Left cardiac atrium (tissue), 4 donors: ENCODE measurements at places on chromosomes 4 and X.
A peak's percentile ranks its signal among the peaks of the same experiment; 100 is the strongest.

DNA sequence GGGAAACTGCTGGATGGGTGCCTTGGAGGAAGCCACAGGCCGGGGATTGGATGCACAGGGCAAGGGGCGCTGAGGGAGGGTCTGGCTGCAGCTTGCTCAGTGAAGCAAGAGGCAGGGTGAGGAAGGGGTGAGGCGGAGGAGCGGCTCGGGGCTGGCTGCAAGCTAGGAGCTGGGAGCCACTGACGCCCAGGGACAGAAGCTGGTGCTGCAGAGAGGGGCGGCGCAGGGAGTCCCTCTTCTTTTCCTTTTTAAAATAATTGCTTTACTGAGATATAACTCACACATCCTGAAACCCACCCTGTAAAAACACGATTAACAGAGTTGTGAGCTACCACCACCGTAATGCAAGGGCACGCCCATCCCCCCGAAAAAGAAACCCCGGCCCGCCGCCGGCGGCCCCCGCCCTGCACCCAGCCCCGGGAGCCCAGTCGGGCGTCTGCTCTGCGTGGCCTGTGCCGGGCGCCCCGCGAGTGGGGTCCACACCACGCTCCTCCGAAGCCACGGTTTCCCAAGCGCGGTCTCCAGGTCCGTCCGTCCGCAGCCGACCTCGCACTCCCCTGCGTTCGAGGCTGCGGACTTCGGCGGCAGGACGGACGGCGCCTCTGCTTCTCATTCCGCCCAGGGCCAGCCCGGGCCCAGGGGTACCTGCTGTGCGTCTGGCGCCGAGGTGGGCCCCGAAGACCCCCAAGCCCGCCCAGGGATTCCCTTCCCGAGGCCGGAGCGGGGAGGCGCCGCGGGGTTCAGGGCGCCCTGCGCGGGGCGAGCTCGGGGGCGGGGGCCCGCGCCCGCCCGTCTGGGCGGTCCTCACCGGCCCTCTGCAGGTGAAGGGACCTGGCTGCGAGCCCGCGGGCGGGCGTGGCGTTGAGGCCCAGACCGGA is 866 bp upstream of the UVSSA start:
- DNase-seq, result peak; percentile 60

DNA sequence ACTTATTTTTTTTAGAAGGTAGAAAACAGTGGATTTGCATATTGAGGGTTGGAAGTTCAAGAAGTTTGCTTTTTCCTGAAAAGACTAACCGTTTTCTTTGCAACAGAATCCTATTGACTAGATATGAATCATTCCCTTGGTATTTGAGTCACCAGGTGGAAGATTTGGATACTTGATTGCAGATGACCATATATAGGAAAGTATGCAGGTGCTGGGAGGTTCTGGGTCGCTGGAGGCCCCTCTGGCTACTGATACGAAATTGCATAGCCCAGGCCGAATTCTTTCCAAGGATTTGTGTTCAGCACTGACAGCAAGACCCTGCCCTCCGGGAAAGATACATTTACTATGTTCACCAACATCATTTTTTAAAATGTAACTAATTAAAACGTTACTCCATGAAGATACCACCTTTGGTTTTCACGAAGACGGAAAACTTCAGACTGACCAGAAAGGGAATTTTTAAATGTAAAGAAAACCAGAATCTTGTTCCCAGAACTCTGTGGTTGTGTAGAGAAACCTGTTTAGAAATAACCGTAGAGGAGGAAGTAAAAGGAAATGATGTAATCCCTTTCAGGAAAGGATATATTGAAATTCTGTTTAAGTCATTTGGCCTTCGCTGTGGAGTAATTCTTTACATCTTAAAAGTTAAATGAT is 946 bp downstream of the ANXA3 start:
- DNase-seq, result no peak

- no peak for DNase-seq
Observed at GRCh38 chr4:62470421-62470983, 1270.4 kb downstream of the ADGRL3 start.

- no peak for DNase-seq
Observed at GRCh38 chrX:21800344-21800770, 39.1 kb upstream of the MBTPS2 start.

DNA sequence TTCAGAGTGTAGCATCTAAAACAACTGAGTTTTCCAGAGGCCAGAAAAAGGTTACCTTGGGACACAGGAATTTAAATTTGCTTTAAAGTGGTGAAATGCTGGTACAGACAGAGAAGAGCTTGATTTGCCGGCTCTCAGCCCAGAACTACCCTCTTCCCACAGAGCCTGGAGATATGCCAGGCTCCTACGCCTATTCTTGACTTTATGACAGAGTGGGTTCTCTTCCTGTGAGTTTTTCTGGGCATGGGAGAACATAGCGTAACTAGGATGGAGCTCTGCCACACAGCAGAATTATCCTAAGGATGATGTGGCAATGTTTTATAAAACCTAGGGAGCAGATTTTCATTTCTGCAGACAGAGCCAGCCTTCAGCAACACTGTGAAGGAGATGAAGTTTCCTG is 241.8 kb downstream of the GRIA3 start:
- no peak for DNase-seq

GRCh38 chrX:33001107-33001506 is 210.2 kb downstream of the DMD start:
- no peak for DNase-seq

DNA sequence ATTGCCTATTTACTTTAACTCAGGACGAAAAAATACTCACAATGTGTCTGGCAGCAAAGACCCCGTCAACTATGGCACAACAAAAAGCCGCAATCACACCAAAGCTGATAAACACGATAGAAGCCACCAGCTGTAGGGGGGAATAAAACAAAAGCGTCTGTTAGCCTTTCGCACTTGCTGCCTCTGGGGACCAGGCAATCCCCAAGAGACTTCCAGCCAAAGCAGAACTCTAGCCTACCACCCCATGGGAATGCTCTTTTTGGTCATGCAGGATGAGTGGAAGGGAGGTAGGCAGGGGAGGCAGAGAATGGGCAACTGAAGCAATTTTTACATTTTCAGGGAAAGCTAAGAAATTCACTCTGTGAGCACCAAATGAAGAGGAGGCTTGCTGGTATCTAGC is 20.1 kb downstream of the TMEM255A start:
- no peak for DNase-seq

DNA sequence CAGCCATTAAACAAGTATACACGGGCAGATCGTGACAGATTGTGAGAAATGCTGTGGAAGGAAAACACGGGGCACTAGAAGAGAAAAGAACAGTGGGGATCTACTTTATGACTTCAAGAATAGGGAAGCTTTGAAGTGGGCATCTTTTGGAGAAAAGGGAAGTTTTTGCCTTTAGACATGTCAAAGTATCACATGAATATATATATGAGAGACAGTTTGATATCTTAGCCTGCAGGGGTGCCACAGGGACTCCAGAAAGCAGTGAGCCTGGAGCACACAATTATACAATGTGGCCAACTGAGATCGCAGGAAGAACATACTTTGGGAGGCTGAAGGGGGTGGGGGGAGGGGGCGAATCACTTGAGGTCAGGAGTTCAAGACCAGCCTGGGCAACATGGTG is 35.7 kb downstream of the RELL1 start:
- DNase-seq, result no peak

DNA sequence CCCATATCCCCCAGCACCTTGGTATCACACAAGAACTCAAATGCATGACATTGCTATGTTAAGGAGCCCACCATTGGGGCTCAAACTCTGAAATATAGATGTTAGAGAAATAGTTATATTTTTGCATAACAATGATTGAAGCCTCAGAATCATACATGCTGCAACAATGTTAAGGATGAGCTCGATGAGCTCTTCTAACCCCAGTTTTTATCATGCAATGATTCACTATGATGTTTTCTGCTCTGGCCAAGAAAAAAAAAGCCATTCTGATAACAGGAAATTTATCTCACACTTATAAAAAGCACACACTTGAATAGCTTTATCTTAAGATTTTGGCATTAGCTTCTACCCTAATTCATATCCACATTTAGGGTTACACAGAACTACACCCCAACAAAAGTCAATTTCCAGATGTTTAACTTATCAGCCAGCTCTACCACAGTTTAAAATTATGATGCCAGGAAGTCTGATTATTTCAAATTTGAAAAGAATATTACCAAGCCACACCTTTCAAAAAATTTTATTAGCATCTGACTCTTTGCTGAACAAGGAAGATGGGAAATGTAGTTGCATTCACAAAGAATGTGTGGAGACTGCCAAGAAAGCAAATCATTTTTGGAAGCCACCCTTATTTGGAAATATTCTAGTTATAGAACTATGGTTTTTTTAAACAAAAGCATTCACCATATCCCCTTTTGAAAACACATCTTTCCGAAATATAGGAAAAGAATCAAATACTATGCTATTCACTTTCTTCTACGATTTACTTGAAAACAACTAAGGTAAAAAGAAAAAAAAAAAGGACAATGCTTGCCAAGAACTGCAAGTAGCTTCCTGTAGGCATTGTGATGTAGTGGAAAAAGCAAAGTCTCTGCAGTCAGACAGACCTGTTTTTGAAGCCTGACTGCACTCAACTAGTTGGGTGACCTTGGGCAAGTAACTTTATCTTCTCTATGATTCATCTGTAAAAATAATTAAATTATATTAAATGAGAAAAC is 100.8 kb upstream of the PLS3 start:
- DNase-seq, result no peak

DNA sequence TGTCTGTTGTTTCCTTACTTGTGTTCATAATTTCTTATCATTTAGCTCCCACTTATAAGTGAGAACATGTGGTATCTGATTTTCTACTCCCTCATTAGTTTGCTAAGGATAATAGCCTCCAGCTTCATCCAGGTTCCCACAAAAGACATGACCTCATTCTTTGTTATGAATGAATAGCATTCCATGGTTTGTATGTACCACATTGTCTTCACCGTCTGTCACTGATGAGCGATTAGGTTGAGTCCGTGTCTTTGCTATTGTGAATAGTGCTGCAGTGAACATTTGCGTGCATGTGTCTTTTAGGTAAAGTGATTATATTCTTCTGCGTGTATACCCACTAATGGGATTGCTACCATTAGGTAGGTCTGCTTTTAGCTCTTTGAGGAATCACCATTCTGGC is 624.3 kb upstream of the EPHA5 start:
- DNase-seq, result no peak

- no peak for DNase-seq
Observed at GRCh38 chr4:3406021-3406420, 35.7 kb upstream of the HGFAC start.

- no peak for DNase-seq
Observed at GRCh38 chr4:61401771-61402170, 201.6 kb downstream of the ADGRL3 start.

DNA sequence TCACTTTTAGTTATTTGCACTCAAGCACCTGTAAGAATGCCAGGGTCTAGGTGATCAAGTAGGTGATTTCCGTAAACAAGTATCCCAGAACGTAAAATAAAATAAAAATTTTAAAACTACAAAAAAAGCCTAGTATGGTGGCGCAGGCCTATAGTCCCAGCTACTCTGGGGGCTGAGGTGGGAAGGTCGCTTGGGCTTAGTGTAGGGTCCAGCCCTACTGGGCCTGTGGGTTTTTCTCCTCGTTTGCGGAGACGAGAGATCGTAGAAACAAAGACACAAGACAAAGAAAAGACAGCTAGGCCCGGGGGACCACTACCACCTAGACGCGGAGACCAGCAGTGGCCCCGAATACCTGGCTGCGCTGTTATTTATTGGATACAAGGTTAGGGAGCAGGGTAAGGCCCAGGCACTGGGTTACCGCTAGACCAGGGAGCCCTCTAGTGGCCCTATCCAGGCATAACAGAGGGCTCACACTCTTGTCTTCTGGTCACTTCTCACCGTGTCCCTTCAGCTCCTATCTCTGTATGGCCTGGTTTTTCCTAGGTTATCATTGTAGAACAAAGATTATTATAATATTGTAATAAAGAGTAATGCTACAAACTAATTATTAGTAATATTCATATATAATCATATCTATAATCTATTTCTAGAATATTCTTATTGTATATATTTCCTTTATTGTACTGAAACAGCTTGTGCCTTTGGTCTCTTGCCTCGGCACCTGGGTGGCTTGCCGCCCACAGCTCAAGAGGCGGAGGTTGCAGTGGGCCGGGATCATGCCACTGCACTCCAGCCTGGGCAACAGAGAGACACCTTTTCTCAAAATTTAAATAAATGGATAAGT is 38.4 kb downstream of the SAGE1 start:
- DNase-seq, result peak; percentile 49

GRCh38 chr4:11081006-11081405 is 347.7 kb downstream of the HS3ST1 start:
- DNase-seq, result no peak

DNA sequence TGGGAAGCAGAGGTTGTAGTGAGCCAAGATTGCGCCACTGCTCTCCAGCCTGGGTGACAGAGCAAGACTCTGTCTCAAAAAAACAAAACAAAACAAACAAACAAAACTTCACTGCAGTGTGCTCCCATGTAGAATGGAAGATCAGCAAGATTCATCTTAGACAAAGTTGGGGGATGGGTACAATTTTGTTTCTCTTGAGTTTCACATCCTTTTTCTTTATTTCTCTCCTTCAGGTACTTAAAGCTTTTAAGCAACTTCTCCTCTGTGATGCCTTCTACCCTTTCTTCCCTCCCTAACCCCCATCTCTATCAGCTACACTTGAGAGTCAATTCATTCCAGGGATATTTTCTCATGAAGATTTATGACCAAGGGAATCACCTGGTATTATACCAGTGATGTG is 15.5 kb upstream of the RBBP7 start:
- no peak for DNase-seq

GRCh38 chr4:678331-679103 is 4.2 kb downstream of the MYL5 start:
- no peak for DNase-seq

- DNase-seq, result peak; percentile 61
Observed at GRCh38 chr4:147590249-147590920, 26.8 kb upstream of the TMEM184C start.

- no peak for DNase-seq
Observed at GRCh38 chrX:100695302-100695701, 36.6 kb downstream of the SYTL4 start.

- no peak for DNase-seq
Observed at GRCh38 chr4:152961014-152961772, 25.1 kb downstream of the FHDC1 start.

GRCh38 chr4:75004755-75005668 is 72.1 kb downstream of the PARM1 start:
- no peak for DNase-seq

GRCh38 chrX:129773649-129774458 is 5.9 kb upstream of the SASH3 start:
- no peak for DNase-seq
